ENCODE measurements at places on chromosomes 5 and 9.

DNA sequence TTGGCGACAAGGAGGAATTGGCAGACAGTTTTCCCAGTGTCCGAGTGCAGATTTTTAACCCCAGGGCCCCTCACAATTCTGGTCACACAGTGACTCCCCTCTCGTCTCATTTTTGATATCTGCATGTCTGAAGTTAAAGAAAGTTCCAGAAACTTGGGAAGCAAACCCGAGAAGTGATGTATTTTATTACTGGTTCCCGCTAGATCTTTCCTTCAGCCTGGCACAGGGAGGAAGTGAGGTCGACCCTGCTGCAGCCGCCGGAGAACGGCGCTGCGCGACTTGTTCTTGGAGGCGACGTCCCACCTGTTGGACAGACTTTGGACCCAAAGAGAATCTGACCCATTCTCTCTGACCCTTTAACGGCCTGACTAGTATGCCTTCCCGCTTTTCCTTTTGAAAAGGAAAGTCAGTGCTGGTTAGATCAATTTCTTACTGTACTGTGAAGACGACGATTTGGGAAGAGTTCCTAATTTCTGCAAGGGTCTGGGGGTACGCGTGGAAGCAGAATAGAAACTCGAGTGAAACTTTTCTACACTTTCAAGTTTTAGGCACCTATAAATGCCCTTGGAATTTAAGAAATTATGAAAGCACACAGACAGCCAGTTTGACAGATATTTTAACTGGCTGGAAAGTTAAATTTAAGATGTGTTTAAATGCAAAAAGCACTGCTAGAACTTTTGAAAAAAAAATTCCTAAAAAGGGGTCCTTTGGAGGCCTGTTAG is 744 bp downstream of the OTULIN start:
- DNase-seq: no peak

DNA sequence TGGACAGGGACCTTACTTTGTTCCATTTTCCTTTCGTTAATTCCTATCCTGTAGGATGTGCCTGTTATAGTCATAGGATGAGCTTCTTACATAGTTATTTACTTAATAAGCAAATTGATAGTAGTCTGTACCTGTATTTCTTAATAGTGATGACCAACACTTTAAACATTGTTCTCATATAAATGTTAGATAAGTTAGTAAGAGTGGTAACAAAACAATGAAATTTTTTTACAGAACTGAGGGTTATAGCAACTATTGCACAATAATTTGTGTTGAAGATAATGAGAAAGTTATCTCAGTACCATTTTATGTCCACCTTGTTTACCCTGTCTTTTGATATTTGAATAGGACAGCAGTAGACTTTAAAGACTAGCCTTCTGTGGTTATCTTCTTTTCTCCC is 162.9 kb upstream of the ELL2 start:
- no peak for DNase-seq

DNA sequence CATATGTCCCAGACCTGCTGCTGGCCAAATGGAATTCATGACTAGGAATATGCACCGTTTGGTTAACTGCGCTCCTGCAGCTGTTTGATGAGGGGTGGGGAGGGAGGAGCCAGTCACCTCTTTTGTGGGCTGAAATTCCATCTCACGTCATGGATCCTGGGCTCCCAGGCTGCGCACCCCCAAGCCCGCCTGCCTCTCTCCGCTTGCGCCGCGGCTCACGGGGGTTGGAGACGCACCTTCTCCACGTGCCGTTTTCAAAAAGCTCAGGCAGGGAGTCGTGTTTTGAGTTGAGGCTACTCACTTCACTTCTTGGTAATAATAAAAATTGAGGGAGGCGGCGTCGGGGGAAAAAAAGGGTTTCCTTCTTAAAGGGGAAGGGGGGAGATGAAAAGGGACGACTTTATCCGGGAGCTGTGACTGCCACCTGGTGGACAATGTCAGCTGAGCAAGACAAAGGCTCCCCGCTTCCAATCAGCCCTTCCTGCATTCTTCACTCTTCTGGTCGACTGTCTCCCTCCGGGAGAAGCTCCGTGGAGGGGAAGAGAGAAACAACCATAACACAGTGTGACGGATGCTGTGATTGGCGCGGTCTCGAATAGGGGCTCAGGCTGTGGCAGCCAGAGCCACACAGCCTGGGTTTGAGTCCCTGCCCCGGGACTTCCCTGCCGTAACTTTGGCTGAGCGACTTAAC is 15.9 kb upstream of the C5orf47 start:
- DNase-seq: peak; percentile 61

DNA sequence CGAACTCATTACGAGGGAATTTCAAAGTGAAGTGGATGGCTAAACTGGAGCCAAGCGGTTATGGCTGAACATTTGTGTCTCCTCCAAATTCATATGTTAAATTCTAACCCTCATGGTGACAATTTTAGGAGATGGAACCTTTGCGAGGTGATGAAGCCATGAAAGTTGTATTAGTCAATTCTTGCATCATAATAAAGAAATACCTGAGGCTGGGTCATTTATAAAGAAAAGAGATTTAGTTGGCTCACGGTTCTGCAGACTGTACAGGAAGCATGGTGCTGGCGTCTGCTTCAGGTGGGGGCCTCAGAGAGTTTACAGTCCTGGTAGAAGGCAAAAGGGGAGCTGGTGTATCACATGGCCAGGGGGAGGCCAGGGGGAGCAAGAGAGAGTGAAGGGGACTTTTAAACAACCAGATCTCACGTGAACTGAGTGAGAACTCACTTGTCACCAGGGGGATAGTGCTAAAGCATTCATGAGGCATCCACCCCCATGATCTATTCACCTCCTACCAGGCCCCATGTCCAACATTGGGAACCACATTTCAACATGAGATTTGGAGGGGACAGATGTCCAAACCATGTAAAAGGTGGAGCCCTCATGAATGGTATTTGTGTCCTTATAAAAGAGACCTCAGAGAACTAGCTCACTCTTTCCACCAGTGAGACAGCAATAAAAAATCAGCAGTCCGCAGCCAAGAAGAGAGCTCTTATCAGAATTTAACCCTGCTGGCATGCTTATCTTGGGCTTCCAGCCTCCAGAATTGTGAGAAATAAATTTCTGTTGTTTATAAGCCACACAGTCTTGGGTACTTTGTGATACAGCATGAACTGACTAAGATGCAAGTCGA is 143.4 kb downstream of the MTRR start:
- no peak for DNase-seq

DNA sequence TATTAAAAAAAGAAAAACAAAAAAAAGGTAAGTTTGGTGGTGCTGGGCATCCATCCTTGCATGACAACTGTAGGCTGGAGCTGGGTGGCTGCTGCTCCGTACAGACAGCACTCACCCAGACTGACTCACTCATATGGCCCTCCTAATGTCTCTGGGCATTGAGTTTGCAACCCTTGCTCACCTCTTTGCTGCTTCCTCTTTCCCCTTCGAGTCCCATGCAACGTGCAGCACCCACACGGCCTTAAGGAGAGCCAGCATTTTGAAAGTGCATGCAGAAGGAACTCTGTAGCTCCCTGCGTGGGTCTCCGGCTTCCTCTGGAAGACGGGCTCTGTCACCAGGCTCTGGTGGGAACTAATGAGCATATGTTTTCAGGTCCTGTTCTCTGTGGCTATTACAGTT is 60.5 kb upstream of the ENTREP1 start:
- DNase-seq: no peak

DNA sequence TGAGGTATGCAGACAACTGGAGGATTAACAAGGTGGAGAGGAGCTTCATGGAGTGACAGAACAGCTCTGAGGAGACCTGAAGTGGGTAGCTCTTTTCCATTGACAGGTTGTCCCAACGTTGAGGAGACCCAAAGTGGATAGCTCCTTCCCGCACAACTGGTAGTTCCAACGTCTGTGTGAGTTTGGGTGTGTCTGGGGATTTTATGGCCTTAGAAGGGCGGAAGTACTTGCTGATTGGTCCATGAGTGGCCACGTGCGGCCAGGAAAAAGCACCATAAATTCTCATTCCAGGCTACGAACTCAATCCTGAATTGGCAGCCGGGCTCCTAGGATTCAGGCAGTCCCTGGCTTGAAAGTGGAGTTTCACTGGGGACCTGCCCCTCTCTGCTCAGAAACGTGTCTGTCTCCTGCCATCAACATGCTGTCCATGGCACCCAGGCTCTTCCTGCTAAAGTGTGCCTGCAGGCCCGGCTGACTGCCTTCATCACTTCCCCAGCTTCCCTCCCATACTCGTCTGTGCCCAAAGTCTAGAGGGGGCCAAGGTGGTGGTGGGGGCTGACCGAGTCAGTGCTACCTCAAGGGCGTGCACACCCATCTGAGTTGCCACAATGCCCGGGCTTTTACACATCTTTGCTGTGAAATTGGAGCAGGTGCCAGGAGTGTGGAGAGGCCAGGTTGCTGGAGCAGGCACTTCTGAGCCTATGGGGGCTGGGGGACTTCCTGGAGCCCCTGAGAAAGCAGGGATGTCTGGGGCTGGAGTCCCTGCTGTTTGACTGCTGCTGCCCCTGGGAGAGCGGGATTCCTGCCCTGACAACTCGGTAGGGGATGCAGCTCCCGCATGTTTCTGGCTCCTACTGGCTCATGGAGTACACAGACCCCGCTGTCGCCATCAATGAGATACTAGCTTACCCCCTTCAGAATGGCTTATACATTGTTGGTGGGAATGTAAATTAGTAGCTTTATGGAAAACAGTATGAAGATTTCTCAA is 2034.6 kb upstream of the ACO1 start:
- no peak for DNase-seq

- DNase-seq: no peak
Measured at GRCh38 chr9:104769655-104770054, 5.7 kb downstream of the NIPSNAP3B start.
